AML-193 (cell line): ENCODE measurements at places on chromosomes 7 and 10.
A peak's percentile ranks its signal among the peaks of the same experiment; 100 is the strongest.

DNA sequence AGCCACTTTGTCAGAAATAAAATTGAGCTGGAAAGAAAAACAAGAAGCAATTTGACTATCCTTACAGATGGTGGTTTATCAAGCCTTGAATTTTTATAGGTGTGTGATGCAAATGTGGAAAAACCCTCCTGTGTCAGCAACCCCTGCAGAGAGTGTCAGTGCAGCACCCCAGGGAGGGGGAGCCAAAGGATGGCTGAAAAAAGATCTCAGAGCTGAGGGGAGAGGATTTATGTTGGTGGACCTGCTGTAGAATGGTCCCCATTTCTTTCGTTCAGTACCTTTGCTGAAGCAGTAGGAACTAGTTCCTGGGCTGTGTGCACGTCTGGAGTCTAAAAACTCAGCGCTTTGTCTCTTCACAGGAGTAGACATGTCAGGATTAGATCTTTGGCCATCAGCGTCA, 239.0 kb downstream of the PHTF2 start:
- no peak for DNase-seq

DNA sequence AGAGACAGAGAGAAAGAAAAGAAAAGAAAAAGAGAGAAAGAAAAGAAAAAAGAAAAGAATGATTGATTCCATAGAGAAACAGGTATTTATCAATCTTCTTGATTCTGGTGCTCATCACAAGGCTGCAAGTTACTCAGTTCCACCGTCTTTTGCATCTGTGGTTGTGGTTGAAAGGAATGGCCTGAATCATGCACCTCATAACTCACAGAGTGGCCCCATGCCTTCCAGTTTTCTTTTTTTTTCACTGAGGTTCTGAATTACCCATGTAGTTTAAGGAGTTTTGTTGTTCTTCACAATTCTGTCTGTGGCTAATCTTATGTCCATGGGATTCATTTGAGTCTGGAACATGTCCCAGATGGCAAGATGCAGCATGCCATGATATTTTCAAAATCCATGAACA, 156.0 kb downstream of the ZNF33B start:
- no peak for DNase-seq

DNA sequence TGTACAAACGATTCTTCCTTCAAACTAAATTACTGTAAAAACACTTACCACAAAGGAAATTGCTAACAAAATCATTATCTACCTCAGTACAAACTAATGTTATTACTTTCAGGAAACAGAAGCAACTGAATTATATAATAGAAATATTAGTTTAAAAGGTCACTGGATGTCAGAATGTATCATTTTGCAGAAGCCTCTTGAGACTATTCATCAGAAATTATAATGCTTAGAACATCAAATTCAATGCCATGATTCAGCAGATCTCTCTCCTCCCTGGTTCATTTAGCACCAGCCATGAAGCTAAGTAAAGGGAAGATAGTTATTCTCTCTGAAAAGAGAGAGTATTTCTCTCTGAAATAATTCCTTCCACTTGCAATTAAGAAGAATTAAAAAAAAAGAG, 223.3 kb downstream of the IMMP2L start:
- no peak for DNase-seq

GRCh38 chr10:74123081-74123480, 27.5 kb downstream of the AP3M1 start:
- no peak for DNase-seq

DNA sequence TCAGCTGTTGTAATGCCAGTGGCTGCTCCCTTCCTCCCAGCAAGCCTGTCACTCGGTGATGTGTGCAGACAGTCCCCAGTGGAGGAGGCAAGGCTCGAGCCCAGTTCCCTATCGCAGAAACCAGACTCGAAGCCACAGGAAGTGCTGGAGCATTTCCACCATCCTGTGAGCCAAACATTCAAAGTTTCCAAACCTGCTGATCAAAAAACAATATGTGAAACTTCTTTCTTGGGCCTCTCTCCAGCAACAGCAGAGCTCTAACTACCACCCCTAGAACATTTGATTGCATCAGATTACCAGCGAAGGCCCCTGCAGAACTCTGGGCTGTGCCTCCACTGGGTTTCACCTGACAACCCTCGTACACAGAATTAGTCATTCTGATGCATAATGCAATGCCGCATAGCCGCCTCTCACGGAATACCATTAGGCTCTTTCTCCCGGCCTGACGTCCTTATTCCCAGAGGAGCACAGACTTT, 94.0 kb downstream of the ELMO1 start:
- peak; percentile 96 for DNase-seq

DNA sequence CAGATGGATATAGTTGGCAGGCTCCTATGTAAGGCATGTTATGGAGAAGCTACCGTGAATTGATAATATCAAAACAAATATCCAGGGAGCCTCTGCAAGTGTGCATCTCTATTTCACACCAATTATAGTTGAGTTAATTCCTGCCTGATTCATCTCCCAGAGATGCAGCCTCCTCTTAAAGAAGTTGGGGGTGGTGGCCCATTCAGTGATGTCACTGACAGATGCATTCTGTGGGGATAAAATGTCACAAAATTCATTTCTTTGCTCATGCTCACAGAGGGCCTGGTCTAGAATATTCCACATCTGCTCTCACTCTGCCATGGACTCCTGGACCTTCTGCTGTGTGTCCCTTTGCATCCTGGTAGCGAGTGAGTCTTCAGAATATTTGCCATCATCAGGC, 189.1 kb upstream of the PRSS1 start:
- no peak for DNase-seq

DNA sequence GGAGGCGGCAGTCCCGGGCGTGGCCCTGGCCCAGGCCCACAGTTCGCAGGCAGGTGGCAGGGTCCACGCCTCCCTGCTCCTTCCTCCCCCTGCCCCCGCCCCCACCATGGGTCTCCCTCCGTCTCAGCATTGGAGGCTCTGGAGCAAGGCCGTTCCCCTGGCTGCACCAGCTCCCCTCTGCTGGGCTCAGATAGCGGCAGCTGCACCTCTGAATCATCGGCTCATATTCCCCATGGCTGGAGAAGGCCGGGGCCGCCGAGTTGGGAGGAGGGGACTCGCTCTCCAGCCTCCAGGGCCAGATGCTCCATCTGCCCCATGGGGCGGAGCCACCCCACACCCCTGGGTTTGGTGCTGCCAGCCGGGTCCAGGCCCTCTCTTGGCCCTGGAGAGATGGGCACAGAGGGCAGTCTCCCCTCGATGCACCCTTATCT, 145.0 kb downstream of the ELFN1 start:
- DNase-seq = no peak

- no peak for DNase-seq
Observed at GRCh38 chr10:100014071-100014762, 4.5 kb upstream of the DNMBP start.

DNA sequence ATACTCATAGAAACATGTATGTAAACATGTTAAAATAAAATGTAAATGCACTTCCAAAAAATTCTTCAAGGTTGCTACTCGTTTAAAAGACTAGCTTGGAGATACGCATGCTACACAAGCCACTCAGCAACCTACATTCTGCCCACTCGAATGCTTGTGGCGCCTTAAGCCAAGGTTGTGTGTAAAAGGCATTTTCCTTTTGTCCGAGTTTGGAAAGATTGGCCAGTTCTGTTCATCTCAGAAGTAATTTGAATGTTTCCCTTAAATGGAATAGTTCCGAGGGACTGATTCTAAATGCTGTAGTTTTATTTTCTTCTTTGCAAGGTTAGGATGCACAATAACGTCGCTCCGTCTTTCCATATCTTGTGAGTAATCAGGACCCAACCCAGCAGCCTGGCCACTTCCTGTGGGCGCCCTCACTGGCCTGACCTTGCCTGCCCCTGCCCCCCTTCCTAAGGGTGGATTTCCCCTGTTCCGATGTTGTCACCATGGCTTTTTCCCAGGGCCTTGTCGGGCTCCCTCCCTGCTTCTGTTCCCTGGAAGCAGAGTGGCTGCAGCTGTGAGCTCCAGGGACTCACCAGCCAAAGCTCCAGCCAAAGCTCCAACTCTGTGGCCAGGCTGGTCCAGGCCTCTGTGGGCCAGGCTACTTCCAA, 70.6 kb downstream of the PTPRE start:
- no peak for DNase-seq

- no peak for DNase-seq
Observed at GRCh38 chr10:70812814-70813213, 2.9 kb upstream of the SGPL1 start.

- DNase-seq = no peak
Observed at GRCh38 chr10:76558586-76558985, 1079.0 kb downstream of the KCNMA1 start.

DNA sequence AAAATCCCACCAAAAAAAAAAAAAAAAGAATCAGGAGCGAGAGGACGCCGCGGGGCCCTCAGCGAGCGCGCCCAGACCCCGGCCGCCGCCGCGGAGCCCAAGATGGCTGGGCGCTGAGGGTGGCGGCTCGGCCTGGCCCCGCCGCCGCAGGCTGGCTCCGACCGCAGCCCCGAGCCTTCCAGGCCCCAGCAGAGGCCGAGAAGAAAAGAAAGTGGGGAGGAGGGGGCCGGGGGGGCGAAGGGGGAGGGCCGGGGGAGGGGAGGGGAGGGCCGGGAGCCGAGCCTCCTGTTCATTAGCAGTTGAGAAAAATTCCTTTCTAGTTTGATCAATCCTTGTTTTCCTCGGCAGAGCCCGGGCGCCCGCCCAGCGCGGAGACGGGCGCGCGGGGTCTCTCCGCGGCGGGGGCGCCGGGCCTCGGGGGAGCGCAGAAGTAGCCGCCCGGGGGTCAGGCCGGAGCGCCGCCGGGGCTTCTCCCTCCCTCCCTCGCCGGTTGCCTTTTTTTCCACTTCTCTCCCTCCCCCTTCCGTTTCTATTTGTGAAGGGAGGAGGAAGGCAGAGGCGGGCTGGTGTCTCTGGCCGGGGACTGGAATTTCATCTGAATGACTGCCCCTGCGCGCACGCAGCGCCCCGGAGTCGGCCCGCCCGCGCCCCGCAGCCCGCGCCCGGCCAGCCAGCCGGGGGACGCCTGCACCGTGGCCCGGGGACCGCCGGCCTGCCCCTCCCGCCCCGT, 778 bp upstream of the TRIM8 start:
- DNase-seq = peak; percentile 50

DNA sequence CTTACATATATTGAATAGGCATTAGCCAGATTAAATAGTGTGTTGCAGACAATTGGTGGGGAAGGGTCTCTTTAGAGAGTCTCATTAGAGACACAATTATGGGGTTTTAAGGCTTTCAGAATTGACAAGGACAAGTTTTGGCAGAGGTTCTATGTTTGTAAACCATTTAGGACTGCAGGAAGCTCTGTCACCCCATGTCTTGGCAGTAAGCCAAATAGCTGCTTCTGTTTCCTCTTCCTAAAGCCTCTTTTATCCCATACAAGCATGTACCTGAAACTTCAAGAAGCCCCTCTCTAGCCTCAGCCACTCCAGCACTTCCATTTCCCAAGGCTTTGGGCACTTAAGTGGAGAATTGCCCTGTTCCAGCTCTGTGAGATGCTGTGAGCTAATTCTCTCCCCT, 21.8 kb upstream of the LRRC4 start:
- peak; percentile 16 for DNase-seq

- DNase-seq = no peak
Observed at GRCh38 chr10:36188461-36188860, 546.4 kb upstream of the FZD8 start.

GRCh38 chr7:74280985-74281384, 8.2 kb upstream of the CLIP2 start:
- no peak for DNase-seq

- DNase-seq = no peak
Observed at GRCh38 chr7:44438816-44439215, 51.6 kb downstream of the NUDCD3 start.

GRCh38 chr7:35185908-35186731, 67.8 kb downstream of the TBX20 start:
- no peak for DNase-seq

- no peak for DNase-seq
Observed at GRCh38 chr10:7337431-7338171, 73.2 kb downstream of the SFMBT2 start.

- DNase-seq = no peak
Observed at GRCh38 chr7:7554649-7555575, 11.8 kb upstream of the MIOS start.

GRCh38 chr7:99393355-99394187, 14.8 kb downstream of the PDAP1 start:
- no peak for DNase-seq

GRCh38 chr7:113799896-113800295, 118.9 kb downstream of the PPP1R3A start:
- no peak for DNase-seq

- peak; percentile 17 for DNase-seq
Observed at GRCh38 chr7:143407287-143408251, 1.1 kb downstream of the EPHA1 start.
